ENCODE measurements at places on chromosomes 2 and 18.

DNA sequence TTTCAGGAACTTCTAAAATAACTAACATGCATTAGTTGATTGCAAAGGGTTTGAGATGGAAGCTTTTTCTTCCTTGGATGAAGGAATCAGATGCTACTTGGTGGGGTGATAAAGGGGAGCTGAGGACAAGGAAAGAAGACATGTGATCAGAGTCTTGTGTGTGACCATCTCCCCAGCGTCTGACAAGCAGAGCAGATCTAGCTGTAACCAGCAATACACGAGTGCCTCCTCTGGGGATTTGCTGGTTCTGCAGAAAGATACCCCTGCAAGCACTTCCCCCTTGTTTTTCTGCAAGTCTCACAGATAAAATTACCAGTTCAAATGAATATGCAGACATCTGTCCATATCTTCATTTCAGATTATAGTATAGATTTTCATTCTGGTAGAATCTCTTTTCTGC is 2.7 kb downstream of the CDH7 start:
- DNase-seq = peak; percentile 84

DNA sequence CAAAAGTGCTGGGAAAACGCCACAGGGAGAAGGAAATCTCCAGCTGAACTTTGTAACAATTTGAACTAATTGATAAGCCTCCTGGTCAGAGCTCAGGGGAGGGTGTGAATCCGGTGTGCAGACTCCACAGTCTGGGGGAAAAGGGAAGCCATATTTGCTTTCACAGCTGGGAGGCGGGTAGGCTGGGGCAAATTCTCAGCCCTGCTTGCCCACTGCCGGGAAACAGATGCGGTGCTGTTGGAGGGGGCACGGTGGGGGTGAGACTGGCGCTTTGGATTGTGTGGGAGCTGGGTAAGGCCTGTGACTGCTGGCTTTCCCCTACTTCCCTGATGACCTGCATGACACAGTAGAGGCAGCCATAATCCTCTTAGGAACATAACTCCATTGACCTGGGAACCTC is 134.8 kb downstream of the ADCYAP1 start:
- no peak for DNase-seq

DNA sequence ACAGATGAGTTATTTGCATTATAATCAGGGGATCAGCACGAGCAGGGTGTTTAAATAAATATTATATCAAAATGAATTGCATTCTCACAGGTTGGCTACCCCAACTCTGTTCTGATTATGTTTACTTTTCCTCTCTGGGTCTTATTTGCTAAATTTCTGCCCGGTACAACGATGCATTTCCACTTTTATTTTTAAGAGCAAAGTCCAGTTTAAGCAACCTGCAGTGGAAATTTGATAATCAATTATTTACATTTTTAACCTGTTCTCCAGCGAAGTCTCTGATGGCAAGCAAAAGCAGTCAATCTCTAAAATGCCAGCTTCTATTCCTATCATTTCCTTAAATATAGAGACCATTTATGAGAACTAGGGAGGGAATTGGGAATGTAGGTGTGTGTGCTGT is 966.6 kb upstream of the SOX11 start:
- no peak for DNase-seq

GRCh38 chr2:29954316-29954715 is 32.9 kb upstream of the ALK start:
- DNase-seq = no peak

DNA sequence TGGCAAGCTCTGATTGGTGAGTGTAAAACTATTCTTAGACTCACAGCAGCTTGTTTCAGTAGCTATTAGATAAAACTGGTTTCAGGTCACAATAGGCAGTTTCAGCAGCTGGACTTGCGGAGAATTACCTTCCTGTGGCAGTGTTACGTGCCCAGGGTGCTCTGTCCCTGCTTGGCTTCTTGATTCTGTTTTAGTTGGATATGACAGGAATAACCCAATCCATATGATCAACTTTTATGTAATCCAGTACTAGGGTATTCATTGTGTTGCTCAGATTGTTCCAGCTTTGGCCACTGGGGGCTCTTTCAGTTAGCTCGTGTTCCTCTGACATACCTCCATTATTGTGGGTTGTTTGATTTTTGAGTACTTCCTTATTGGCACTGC is 43.1 kb downstream of the INPP4A start:
- no peak for DNase-seq

- DNase-seq = no peak
Measured at GRCh38 chr2:84904717-84905174, 710 bp upstream of the TMSB10 start.

- DNase-seq = no peak
Measured at GRCh38 chr2:157952558-157952957, 76.4 kb upstream of the ACVR1 start.

DNA sequence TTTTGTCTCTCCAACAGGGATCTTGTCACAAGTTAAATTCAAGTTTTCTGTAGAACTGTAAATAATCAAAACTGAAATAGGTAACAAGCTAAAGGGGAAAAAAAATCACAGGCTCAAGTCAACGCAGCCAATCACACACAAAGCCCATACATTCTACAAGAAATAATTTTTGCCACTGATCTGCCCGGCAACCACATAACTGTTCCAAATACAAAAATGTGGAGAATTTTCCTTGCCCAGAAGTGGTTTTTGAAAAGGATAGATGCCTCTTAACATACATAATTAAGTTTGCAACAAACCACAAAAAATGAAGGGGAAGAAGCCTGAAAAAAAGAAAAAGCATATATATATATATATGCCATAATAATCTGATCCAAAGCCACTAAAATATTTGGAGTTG is 60.3 kb downstream of the FARSB start:
- no peak for DNase-seq

- DNase-seq = no peak
Measured at GRCh38 chr2:104976603-104977120, 61.2 kb upstream of the MRPS9 start.

GRCh38 chr2:134540990-134541389 is 177.8 kb downstream of the TMEM163 start:
- peak; percentile 52 for DNase-seq

- DNase-seq = no peak
Measured at GRCh38 chr2:2503864-2504418, 172.9 kb upstream of the MYT1L start.

- DNase-seq = no peak
Measured at GRCh38 chr2:68561372-68561771, 82.0 kb upstream of the PROKR1 start.

- DNase-seq = no peak
Measured at GRCh38 chr2:159550231-159550630, 66.1 kb downstream of the BAZ2B start.

GRCh38 chr2:240556553-240557100 is 1.2 kb downstream of the ANKMY1 start:
- DNase-seq = no peak

- DNase-seq = no peak
Measured at GRCh38 chr2:136052369-136053362, 65.3 kb downstream of the CXCR4 start.

DNA sequence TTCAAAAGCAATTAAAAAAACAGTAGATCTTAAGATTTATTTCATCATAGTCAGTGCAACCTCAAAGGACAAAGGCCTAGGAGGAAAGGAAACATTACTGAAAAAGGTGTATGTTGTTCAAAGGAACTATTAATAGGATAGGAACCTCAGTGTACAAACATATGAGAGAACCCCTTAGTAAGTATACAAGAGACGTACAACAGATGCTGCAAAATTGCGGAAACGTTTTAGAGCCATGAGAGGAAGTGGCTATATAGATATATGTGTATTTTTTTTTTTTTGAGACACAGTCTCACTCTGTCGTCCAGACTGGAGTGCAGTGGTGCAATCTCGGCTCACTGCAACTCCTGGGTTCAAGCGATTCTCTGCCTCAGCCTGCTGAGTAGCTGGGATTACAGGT is 22.2 kb downstream of the PIK3C3 start:
- no peak for DNase-seq

DNA sequence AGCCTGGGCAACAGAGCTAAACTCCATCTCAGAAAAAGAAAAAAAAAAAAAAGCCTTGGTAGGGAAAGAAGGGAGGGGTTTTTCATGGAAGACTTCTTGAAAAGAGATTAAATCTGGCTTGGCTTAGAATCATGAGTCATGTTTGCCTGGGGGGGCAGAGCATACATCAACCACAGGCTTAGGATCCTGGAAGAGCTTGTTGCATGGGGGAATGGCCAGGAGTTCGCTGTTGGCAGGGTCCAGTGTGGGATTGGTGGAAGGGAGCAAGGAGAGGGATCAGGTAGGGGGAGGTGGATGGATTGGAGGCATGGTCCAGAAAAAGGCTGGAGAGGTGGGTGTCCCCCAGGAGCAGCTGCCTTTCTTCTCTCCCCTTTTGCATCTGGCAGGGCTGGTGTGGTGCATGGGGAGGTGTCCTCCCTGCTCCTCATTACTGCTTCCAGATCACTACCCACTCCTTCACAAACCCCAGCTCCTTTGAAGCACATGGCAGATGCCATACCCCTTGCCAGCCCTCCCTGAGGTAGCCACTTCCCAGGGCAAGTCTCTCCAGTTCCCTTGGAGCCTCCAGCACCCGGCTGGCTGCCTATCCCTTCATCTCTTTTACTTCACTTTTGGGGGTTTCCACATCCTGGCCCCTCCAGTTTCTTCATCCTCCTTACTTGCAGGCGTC is 2.5 kb downstream of the ARMC9 start:
- DNase-seq = no peak

DNA sequence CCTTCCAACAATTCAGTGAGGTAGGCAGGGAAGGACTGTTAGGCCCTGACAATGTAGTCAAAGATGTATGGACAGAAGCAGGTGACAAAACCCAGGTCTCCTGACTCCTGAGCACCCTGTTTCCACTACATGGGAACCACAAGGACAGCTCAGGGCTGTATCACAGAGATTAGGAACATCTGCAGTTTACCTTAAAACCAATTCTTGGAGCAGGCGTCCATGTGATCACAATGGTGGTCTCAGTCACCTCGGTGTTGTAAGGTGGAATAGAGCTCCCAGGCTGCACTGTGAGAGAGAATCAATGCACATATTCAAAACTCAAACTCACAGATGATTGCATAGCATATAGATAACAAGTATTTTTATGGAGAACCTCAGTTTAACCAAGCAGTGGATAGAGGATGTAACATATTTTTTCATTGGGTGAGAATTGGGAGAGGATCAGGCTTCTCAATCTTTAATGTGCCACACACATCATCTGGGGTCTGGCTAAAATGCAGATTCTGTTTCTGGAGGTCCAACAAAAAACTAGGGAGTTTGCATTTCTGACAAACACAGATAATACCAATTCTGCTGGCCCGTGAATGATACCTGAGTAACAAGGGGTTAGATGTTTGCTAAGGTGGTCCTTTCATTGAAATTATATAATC is 36.7 kb downstream of the FN1 start:
- no peak for DNase-seq

DNA sequence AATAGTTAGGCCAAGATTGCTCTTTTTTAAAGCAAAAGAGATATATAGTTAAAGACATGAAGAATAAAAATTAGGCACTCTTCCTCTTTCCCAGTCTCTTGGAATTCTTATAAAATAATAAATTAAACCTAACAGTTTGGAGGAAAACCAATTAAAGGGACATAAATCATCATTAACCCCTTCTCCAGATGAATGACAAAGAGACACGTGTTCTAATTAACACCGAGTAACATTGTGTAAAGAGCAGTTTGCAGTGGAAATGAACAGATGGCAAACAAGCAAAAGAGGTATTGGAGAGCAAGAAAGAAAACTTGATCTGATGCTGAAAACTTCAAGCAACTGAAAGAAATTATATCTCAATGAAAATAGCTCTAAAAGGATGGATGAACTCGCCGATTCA is 48.4 kb downstream of the BCL2 start:
- DNase-seq = no peak

DNA sequence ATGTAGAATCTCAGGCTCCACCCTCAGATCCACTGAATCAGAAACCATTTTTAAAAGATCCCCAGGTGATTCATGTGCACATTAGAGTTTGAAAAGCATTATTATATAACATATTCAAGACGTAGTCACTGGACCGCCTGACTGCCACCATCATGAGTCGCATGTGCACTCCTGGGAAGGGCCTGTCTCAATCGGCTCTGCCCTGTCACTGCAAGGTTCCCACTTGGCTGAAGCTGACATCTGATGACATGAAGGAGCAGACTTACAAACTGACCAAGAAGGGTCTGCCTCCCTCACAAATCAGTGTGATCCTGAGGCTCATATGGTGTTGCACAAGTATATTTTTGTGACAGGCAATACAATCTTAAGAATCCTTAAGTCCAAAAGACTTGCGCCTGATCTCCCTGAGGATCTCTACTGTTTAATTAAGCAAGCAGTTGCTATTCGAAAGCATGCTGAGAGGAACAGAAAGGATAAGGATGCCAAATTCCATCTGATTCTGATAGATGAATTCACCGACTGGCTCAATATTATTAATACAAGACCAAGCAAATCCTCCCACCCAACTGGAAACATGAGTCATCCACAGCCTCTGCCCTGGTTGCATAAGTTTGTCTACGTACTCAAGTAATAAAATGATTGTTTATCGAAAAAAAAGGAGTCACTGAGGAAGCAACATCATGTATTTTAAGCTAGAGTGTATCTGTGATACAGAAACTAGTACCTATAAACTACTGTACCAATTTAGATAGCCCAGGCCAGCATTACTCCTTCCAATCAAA is 26.2 kb downstream of the ATAD2B start:
- DNase-seq = no peak

All from spinal cord (tissue), 10 donors.